ENCODE measurements at places on chromosomes 12 and 14.

DNA sequence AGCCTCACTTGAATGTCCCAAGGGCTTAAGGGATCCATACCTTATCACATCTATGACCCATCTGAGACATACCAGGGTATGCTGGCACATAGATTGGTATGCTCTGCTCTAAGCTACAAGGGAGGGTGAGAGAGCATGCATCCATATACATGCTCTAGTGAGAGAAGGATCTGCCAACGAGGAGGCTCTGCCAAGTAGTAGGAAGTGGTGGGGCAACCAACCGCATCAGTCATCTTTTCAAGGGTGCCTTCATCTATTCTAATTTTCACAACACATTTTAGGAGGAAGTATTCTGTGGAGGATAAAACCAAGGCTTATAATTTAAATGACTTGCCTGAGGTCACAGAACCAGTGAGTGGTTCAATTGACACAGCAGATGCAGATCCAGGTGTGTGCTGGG, 6.6 kb upstream of the PPM1A start:
- H3K4me1 ChIP-seq, result no peaks in the 10 kb centered on the region
- DNase-seq, result no peak
- H3K4me3 ChIP-seq, result no peak overlapping the region
- H3K36me3 ChIP-seq, result no peaks in the 10 kb centered on the region
- no peaks in the 10 kb centered on the region for H3K27me3 ChIP-seq

DNA sequence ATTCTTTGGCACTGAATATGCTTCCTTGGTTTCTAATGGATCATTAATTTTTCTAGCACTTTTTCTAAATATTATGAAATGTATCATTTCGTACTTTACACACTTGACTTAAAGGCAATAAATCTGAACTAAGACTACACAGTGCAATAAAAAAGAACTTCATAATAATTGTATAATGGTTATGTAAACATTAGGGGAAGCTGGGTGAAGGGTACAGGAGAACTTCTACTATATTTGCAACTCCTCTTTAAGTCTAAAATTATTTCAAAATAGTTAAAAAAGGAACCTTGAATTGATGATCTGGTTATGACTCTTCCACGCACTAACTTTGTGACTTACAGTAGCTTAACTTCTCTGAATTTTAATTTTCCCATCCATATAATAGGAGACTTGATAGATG, 5.1 kb upstream of the NOVA1 start:
- H3K4me1 ChIP-seq, result no peaks in the 10 kb centered on the region
- no peak overlapping the region for H3K4me3 ChIP-seq
- H3K36me3 ChIP-seq, result no peaks in the 10 kb centered on the region
- no peak overlapping the region for H3K27ac ChIP-seq
- DNase-seq, result no peak
- no peaks in the 10 kb centered on the region for H3K27me3 ChIP-seq

DNA sequence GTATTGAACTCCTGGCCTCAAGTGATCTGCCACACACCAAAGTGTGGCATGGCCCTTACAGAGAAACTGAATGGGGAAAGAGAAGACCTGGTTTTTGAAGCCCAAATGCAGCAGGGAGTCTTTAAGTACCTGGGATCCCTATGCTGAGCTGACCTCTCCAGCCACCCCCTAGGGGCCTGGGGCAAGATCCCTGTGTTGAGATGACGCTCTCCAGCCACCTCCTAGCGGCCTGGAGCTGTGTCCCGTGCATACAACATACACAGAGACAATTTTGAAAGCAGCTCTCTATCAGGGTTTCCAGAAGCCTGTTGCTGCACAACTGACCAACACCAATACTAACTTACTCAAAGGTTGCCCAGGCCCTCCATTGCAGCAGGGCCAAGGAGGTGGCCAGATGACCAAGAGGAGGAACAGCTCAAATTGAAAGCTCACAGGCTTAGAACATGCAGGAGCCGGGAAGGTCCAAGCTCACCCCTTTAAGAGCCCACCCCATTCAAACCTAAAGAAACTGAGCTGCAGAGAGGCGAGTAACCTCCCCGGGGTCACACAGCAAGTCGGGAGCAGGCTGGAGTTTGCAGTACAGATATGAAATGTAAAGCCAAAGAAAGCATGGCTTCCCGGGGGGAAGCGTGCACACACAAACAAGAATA, 31.5 kb downstream of the TTC7B start:
- H3K27me3 ChIP-seq, result no peaks in the 10 kb centered on the region
- H3K4me1 ChIP-seq, result no peaks in the 10 kb centered on the region
- H3K36me3 ChIP-seq, result no peaks in the 10 kb centered on the region
- H3K4me3 ChIP-seq, result no peak overlapping the region

DNA sequence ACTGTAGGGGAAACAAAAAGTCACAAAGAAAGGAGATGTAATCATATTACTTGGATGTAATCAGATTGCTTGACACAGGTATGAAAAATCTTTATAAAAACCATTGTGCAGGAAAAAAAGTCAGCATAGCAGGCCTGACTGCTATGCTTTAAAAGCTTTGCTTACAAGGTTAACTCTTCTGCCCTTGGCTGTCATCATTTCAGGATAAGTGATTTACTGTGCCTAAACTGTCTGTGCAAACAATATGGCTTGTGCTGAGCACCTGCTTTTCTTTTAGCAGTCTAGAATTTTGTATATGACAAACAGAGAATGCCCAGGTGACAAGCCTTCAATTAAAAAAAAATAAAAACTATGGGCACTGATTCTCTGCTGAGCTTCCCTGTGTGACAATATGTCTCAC, 63.8 kb upstream of the PLEKHG7 start:
- no peaks in the 10 kb centered on the region for H3K36me3 ChIP-seq
- H3K27me3 ChIP-seq, result no peaks in the 10 kb centered on the region
- H3K4me3 ChIP-seq, result no peak overlapping the region

DNA sequence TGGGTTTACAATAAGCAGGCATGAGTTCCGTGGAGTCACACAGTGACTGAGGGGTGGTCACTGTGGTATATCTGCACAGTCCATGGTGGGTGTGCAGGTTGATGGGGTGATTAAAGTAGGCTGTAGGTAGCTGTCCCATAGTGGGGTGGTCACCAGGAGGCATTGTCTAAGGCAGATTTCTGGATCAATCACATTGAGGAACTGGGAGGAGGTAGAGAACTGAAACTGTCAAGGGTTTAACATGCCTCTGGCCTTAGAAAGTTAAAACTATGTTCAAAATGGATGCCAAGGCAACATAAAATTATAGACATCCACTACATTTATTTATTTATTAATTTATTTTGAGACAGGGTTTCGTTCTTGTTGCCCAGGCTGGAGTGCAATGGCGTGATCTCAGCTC, 8.3 kb downstream of the ADCK1 start:
- H3K4me1 ChIP-seq, result no peaks in the 10 kb centered on the region
- no peaks in the 10 kb centered on the region for H3K27me3 ChIP-seq
- H3K4me3 ChIP-seq, result no peak overlapping the region

DNA sequence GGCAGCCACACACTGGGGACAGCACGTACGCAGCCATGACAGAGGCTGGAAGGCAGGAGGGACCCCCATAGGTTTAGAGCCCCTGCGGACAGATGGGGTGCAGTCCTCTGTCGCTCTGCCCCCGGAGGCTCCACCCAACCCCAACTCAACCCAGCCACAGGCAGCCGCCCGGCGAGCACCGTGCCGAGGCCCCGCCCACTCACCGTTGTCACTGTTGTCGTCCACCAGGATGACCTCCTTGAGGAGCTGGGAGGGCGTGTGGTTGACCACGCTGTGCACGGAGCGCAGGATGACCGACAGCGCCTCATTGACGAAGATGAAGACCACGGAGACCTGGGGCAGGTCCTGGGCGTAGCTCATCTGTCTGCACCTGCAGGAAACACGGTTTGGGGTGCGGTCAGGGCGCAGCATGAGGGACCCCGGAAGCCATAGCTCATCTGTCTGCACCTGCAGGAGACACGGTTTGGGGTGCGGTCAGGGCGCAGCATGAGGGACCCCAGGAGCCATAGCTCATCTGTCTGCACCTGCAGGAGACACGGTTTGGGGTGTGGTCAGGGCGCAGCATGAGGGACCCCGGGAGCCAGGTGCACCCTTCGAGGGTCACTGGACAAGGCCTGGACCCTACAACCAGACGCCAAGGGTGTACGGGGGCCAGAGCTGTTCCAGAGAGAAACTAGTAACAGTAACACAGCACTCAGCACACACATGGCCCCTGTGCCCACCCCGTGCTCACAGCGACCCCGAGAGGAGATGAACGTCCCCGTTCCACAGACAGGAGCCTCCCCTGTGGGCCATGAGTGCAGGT, 66.9 kb downstream of the GALNT9 start:
- no peak overlapping the region for H3K27ac ChIP-seq
- no peaks in the 10 kb centered on the region for H3K4me1 ChIP-seq
- no peaks in the 10 kb centered on the region for H3K27me3 ChIP-seq
- no peaks in the 10 kb centered on the region for H3K36me3 ChIP-seq
- no peak for DNase-seq
- no peak overlapping the region for H3K4me3 ChIP-seq

- peak; percentile 51 for DNase-seq
- no peaks in the 10 kb centered on the region for H3K4me1 ChIP-seq
- no peaks in the 10 kb centered on the region for H3K36me3 ChIP-seq
- no peak overlapping the region for H3K27ac ChIP-seq
- no peaks in the 10 kb centered on the region for H3K27me3 ChIP-seq
These were observed 10.2 kb upstream of the EDDM3B start for GRCh38 chr14:20757965-20758364.

DNA sequence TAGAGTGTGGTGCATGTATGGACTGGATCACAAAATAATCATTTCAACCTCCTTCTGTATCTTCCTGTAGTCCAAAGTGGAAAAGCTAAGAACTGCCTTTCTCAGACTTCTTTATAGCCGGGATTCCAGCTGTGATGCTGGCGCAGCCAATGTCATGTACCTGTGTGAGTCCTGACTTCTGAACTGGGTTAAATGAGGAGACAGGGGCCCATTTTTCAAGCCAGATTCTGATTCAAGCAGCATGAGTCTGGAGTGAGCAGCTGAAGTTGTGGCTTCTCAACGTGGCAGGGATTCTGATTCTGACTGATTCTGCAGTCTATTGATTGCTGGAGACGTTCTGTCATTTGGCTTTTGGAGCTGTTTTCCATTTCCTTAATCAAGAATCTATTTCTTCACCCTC, 111.2 kb downstream of the ST8SIA1 start:
- DNase-seq, result no peak
- no peaks in the 10 kb centered on the region for H3K27me3 ChIP-seq

DNA sequence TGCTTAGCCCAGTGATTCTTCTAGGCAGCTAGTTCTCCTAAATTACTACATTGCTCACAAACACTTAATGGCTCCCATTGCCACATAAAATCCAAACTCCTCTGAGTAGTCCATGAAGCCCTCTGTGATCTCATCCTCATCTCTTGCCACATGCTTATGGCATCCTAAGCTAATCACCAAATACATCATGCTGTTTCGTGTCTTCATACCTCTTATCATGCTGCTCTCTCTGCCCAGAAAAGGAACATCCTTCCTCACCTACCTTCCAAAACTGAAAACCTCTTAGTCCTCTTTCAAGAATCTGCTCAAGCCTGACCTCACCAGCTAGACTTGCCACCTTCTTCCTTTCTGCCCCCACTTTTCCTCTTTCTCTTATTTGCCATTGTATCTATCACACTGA, 108.5 kb downstream of the DUSP6 start:
- H3K27ac ChIP-seq, result no peak overlapping the region
- peak; percentile 46 for DNase-seq
- H3K36me3 ChIP-seq, result no peaks in the 10 kb centered on the region
- no peak overlapping the region for H3K4me3 ChIP-seq

Measured in mesendoderm (in vitro differentiated cells).